ENCODE measurements at places on chromosomes 5 and 9.

DNA sequence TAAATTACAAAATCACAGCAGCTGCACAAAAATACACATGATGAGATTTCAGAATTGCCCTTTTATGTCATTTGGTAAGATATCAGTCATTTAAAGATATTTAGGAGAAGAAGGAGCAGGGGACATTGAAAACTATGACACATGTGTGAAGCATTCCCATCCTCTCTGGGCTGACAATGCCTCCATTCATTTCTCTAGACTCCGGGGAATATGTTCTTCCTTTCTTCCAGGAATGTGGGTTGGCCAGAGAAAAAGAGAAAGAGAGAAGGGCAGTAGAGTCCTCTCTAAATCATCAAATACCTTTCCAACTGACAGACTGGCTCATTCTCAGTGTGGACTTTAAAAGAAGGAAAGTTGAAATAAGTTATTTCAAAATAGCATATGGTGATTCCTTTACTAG is 205.6 kb upstream of the ADAMTSL1 start:
- no peak for DNase-seq

GRCh38 chr5:164319161-164319560 is 813.7 kb downstream of the MAT2B start:
- no peak for DNase-seq

DNA sequence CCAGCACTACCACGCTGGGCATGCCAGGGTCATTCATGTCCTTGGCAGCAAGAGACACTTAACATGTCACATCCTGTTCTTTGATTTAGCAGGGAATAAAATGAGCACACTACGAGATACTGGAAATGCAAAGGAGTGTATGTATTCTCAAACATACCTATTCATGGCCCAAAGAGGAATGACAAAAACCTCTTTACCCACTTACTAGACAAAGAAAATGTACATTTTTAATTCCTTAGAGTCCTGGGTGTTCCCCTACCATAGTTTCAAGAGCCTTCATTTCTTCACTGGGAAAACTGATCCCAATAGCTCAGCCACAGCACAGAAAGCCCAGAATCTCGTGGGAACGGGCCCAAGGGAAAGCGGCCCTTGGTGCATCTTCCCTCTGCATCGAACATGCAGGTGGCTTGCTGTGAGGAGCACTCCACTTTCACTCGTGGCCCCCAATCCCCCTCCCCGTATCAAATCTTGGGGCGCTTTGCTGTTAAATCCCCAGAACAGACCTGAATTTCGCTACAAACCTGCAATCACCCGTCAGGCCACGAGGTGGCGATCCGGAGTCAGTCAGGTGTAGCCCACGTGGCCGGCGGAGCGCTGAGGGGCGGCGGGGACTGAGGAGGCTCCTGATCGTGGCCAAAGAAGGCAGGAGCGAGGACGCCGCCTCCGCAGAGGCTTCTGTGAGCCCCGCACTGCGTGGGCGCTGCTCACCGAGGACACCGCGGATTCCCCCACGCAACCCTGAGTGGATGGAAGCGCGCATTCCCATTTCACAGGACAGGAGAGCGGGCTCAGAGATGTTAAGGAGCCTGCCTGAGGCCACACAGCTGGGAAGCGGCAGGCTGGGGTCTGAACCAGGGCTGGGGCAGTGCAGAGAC is 91.4 kb downstream of the LMX1B start:
- DNase-seq: peak; percentile 83

DNA sequence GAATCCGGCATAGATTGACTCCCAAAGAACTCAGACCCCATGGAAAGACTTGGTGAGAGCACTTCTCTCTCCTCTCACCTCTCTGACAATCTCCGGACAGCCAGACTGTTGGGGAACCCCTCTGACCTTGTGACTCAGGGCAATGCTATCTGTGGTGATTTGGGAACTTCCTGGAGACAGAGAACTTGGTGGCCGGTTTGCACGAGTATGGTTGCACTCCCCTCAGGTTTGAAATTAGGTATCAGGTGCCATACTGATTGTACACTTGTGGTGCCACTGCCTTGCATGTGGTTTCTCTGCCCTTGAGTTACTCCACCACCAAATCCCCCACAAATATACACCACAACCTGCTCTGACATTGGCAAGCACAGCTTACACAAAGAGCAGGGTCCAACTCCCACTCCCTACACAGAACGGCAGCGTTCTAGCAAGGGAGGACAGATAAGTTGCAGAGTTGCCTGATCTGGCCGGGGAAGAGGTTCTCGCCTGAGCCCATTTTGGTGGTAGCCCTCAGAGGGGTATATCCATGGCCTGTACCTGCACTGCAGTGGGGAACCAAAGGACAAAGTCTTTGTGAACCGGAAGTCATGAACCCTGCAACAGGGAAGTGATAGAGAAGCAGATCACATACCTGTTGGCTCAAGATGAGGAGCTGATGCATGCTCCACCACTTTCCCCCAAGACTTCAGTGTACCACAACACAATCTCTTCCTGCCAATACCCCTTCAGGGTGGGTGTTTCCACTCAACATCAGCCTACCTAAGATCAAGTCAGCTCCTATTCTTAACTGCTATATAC is 255.1 kb downstream of the MCTP1 start:
- DNase-seq: no peak

DNA sequence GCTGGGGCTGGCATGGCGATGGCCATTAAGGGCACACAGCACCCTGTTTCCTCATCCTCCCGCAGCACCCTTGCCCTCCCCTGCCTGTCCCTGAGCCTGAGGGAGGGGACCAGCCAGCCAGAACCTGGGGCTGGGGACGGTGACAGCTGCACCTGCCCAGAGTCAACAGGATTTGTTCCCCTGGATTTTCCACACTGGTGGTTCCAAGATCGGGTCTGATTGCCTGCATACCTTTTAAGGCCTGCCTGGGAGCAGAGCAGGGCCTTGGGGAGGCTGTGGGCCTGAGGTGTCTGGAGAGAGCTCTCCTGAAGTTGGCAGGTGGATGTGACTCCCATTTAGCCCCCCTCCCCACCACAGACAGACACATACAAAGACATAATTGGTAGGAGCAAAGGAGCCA is 61.0 kb upstream of the C5orf58 start:
- DNase-seq: no peak

- no peak for DNase-seq
Observed at GRCh38 chr5:77876862-77877502, 100.8 kb upstream of the TBCA start.

DNA sequence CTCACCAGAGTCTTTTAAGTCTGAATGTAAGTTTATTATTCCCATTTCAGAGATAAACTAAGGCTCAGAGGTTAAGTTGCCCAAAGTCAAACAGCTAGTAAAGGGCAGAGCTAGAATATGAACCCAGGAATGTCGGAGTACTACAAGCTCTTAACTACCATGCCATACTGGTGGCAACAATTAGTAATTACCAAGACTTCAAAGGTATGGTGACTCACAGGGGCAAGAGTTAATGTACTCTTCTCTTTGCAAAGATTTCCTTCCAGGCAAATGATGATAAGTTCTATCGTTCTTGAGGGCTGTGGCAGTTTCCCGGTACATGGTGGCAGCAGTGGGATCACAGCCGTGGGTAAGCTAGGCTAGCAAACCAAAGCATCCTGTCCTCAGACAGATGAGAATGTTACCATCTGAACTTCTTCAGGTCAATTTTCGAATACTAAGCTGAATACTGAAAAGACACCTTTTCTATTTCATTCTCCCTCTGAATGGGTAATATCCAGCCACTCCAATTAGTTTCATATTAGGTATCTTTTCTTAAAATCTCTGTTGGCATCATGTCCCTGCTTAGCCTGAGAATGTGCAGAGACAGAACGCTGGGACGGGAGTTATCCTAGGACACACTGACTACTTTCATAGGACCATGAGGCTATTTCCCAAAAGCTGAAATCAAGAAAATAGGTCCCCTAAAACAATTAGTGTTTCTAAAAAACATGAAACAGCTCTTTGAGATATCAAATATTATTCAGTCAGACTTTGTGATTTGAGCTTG is 117.0 kb upstream of the NR5A1 start:
- DNase-seq: no peak

- no peak for DNase-seq
Observed at GRCh38 chr9:86286278-86286677, 3.9 kb upstream of the ISCA1 start.

DNA sequence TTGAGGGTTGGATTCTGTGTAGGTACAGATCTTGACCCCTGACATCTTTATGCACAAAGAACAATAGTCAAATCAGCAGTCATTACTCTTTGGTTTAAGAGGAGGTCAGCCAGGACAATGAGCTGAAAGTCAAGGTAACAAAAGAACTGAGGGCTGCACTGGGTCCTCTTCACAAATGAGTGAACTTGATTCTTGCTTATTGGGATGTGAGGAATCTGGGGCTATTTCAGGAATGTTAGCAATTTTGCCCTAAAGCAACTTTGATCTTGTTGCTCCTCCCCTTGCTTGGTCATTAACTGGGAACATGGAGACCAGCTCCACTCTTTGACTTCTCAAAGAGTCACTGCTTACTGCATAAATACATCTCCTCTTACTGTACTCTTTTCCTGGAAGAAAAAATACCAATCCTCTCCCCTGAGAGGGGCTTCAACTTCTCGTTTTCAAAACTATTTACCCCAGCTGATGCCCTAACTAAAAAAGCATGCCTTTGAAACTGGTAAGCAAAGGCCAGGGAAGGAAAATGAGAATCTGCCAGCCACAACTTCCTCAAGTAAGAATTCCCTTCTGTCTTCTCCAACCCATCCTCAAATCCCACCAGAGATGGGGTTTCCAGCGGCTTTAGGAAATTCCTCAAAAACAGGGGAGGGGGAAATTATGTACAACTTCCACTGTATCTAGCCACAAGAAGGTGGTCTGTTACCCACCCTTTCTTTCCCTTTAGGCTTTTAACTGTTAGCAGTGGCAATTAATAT is 368.3 kb downstream of the ENC1 start:
- no peak for DNase-seq

GRCh38 chr5:141330299-141331080 is at the start of gene PCDHGA1:
PCDHGA1 (plus strand) TSS chr5:141330514.
- DNase-seq: no peak

DNA sequence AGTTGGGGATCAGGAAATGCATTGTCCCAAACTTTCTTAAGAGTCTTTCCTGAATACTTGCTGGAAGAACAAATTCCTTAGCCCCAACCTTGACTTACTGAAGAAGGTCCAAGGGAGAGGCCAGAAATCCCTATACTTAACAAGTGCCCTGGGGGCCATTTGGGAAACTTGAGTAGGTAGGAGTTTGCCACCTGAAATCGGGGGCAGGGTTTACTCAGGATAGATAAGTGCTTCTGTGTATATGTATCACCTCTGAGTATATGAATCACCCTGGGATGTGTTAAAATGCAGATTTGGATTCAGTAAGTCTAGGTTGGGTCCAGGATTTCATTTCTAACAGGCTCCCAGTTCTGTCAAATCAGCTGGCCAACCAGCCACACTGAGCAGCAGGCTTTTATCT is 47.9 kb upstream of the MYO10 start:
- no peak for DNase-seq

DNA sequence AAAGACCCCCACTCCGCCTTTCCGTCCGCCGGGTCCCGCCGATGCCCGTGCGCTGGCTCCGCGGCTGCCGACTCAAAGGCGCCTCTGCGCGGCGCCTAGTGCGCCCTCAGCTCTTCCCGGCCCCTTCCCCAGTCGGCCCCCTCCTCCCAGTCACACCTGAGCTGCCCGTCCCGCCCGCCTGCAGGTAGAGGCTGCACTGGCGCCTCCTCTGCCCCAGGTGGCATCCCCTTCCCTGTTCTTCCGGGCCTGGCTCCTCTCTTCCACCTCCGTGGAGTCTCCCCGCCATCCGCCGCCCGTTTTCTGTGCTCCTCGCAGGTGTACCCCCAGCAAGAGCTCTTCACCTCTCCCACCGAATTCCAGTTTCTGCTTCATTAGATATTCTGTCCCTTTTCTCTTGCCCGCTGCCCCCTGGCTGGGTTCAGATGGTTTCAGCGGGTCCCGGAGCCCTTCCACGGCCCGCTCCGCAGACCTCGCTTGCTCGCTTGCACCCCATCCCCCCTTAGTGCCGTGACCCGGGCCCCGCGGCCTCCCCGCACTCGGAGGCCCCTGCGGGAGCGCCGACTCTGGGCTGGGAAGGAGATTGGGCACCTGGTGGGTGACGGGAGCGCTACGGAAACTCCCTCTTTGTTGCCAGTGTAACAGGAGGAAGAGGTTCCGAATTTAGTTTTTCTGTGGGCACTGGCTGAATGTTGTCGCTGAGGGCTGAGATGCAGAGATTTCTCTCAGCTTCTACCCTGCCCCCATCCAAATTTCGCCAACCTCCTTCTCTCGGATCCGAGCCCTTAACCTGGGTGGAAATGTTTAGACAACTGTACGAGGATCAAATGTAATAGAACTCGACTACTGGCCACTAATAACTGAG is 809 bp downstream of the SLC44A1 start:
- no peak for DNase-seq

GRCh38 chr9:133188006-133188842 is 20.8 kb downstream of the OBP2B start:
- DNase-seq: no peak

GRCh38 chr9:32384002-32384363 is 460 bp upstream of the ACO1 start:
- no peak for DNase-seq

DNA sequence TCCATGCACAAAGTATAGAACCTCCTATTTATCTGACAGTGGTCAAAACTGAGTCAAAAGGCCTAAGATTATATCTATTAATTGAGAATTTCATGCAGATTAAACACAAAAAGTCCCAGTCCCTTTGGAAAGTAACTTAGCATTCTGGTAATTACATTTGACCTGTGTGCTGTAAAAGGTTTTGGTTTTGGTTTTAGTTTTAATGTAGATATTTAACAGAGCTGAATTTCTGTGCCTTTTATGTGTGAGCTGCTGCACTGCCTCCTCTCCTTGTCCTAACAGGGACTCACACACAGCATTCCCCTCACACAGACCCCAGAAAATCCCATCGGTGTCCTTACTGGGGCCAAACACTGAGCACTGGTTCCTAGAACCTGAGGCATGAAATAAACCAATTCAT is 31.0 kb upstream of the FSD1L start:
- DNase-seq: no peak

DNA sequence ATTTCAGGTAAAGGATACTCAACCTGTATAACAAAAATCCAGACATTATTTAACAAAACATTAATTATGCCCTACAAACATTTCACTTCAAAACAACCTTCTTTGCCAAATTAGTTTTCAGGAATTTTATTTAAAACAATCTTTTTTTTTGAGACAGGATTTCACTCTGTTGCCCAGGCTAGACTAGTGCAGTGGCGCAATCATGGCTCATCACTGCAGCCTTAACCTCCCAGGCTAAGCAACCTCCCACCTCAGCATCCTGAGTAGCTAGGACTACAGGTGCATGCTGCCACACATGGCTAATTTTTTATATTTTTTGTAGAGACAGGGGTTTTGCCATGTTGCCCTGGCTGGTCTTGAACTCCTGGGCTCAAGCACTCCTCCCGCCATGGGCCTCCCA is 3.9 kb downstream of the FNIP1 start:
- DNase-seq: no peak

Data from stimulated activated CD8-positive, alpha-beta memory T cell treated with anti-CD3 and anti-CD28 coated beads, Interleukin-2, amount 100 ng/mL, for 48 hours (primary cell).